ENCODE measurements at places on chromosomes 3 and 15. TPM values are rescaled to one million over a fixed set of nuclear protein-coding genes. Genes with fewer than 3 reads are reported as not detected.

THPO gene
- not detected for total RNA-seq

ARIH2 gene
- total RNA-seq: 136 TPM

DNA sequence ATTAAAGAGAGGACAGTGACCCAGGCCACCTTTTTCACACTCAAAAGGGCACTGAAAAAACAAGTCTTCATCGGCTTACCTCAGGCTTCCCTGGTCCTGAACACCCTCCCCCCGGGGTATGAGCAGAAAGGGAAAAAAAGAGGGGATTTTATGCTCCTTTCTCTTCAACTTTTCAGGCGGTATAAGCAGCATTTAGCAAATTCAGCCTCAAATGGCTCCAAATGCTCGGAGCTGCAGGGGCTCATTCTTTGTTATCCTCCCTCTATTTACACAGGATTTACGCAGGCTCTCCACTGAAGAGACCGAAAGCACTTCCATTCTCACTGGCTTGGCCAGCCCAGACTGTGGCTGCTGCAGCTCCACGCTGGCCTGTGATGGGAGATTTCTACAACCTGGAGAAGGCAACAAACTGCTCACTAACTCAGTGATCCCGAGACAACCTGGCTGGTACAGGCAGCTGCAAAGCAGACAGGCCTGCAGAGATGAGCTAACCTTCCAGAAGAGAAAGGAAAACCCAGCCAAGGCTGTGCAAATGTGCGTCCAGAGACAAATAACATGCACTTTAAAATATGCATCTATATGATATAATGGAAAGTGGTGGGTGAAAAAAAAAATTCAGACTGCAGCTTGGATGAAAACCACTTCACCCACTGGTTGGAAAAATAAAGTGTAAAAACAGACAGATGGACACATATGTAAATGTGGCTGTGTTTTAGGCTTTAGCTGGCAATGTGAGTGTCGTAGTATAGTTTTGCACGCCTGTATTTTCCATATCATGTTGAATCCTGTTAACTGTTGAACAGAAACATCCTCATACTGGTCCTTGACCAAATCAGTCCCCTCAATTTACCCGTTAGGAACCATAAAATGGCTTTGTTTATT is 54.2 kb downstream of the MEIS2 start:
- no peak overlapping the region for H3K27ac ChIP-seq
- DNase-seq: no peak
- H3K4me1 ChIP-seq: no peaks in the 10 kb centered on the region

DNA sequence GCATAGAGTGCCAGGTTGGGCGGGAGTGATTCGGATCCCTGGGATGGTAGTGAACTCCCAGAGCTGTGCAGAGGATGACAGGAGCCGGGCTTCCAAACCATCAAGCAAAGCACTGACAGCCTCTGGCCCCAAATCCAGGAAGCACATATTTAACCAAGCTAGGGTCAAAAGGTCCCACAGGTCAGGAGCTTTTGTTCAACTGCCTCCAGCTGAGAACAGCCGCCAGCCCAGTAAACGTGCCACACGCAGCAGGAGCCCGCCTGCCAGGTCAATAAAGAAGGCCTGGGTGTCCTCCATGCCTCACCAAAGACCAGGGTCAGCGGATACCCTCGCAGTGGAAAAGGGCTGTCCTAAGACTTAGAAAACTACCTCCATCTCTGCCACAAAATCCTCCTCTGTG is 184.7 kb upstream of the LINGO1 start:
- no peaks in the 10 kb centered on the region for H3K4me1 ChIP-seq
- peaks cover 58% of the 10 kb centered on the region for H3K27me3 ChIP-seq
- no peak for DNase-seq
- H3K27ac ChIP-seq: no peak overlapping the region
- H3K4me3 ChIP-seq: no peak overlapping the region

DNA sequence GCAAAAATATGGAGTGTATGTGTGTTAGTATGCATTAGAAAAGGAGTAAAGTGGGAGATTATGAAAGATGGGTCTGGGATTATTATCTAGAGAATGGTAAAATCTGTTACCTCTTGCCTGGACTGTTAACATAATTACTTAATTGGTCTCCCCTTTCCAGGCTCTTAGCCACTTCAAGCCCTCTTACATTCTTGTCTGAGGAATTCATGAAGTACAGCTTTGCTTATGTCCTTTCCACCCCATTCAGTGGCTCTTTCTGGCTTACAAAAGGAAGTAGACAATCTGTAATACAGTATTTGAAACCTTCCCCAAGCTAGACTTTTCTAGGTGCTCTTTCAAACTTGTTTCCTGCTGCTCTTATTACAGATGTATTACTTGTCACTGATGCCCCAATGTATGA is 129.8 kb downstream of the MBNL1 start:
- H3K4me1 ChIP-seq: peaks cover 20% of the 10 kb centered on the region
- no peak for DNase-seq
- H3K27ac ChIP-seq: peak overlapping the region; percentile 32
- no peaks in the 10 kb centered on the region for H3K27me3 ChIP-seq

- no peak overlapping the region for H3K27ac ChIP-seq
- no peaks in the 10 kb centered on the region for H3K4me1 ChIP-seq
- no peak overlapping the region for H3K4me3 ChIP-seq
- no peak for DNase-seq
- no peaks in the 10 kb centered on the region for H3K27me3 ChIP-seq
These were observed 98.6 kb downstream of the SUCNR1 start for GRCh38 chr3:151971814-151972579.
